ENCODE measurements at places on chromosomes 6 and 20. TPM values are rescaled to one million over a fixed set of nuclear protein-coding genes. Genes with fewer than 3 reads are reported as not detected.
A peak's percentile ranks its signal among the peaks of the same experiment; 100 is the strongest.

GRCh38 chr6:44999066-44999465 is 329.1 kb upstream of the RUNX2 start:
- DNase-seq, result no peak

DNA sequence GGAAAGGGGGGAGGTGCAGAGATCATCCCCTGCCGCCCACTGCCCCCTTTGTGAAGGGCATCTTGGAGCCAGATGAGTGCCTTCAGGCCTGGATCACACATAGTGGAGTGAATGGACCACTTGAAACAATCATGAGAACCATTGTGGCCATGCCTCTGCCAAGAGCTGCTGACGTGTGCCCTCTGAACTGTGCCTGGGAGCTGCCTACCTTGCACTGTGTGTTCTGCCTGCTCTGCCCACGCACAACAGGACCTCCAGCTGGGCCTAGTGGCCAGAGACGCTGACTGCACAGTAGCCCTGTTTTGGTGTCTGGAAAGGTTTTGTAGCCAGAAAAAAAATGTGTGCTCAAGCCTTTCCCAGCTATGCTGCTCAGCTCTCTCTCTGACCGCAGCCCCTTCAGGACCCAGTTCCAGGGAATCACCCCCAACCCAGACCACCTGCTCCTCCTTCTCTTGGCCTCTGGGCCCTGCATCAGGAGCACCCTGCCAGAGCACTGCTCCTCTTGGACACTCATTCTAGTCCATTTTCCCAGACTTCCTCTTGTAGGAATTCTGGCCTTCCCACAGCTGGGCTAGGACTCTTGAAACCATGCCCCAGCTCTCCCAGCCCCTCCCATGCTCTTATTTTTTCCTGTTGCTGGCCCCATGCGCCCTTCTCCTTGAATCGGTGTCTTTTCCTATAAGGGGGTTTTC is 1.6 kb upstream of the ADIG start:
- no peak for DNase-seq

DNA sequence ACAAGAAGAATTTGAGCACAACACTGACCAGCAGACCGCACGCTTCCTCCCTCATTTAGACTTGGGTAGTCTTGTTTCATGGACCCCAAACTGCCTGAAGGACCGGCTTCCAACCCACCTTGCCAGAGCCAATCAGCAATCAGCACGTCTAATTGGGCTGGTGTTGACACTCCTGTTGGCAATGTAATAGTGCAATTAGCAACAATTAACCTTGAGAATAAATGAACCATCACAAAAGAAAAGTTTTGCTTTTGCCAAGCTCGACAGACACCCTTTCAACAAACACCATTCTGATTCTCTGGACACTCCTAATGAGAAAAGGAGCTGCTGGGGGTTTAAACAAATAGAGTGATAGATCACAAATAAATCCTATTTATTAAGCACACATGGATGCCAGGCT is 61.0 kb downstream of the EDN3 start:
- DNase-seq, result no peak

DNA sequence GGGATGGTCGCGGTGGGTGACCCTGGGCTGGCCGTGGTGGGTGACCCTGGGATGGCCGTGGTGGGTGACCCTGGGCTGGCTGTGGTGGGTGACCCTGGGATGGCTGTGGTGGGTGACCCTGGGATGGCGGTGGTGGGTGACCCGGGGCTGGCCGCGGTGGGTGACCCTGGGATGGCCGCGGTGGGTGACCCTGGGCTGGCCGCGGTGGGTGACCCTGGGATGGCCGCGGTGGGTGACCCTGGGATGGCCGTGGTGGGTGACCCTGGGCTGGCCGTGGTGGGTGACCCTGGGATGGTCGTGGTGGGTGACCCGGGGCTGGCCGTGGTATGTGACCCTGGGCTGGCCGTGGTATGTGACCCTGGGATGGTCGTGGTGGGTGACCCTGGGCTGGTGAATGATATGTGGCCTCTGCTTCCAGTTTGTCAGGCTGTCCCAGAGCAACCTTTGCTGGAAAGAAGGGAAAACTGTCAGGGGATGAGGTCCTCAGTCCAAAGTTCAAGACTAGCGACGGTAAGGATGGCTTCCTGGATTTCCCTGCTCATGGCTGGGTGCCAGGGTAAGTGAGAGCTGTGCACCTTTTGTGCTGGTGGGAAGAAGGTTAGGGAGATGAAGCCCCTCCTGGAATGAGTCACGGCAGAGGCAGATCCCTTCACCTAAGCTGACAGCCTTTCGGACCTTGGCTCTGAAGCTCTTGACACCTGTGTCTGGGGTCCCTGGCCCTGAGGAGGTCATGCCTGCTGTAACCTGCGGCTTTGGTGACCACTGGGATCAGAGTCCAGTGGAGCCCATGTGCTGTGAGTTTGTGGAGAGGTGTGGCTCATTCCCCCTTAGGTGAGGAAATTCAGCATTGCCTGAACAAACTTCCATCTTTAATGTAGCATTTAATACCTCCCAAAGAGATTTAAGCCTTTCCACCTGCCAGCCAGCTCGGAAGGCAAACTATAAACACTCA is 19.1 kb upstream of the PCMTD2 start:
- no peak for DNase-seq

DNA sequence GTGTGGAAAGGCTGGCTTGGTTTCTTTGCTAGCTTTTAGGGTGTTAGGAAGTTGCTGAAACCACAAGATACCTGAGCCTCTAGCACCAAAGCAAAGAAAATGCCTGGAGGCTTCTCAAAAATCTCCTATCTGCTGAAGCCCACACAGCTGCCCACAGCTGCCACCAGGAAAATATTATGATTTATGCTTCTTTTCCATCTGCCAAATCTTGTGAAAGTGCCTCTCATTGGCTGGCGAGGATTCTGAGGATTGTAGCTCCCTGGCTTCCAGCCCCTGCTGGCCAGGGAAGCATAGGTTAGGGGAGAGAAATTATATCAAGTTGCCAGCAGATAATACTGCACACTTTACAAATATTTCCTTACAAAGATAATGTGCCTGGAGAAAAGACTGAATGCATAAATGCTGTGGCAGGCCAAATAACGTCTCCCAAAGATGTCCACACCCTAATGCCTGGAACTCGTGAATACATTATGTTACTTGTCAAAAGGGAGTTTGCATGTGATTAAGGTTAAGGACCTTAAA is 98.4 kb downstream of the MRPL14 start:
- DNase-seq, result no peak

GRCh38 chr20:51622004-51622874 is 79.7 kb upstream of the NFATC2 start:
- DNase-seq, result peak; percentile 46

DNA sequence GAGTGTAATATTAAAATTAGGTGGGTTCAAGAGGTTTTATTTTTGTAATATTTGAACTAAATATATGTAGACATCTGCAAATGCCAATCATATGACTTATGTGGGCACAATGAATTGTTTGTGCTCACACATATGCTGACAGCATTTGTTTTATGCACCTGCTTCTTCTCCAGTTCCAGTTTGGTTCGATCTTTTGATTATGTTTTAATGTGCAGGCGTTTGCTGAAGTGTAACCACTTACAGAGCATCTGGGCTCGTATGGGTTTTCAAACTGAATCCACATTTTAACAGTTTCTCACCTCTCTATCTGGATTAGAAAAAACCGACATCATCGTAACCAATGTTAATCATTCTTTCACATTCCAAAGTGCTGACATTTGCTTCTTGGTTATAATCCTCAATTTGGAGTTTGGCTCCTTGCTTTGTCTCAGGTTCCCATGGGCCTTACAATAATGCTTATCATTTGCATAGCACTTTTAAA is 129.1 kb upstream of the SPACA1 start:
- no peak for DNase-seq

- no peak for DNase-seq
Measured at GRCh38 chr20:37137547-37137946, 41.6 kb upstream of the RPN2 start.

DNA sequence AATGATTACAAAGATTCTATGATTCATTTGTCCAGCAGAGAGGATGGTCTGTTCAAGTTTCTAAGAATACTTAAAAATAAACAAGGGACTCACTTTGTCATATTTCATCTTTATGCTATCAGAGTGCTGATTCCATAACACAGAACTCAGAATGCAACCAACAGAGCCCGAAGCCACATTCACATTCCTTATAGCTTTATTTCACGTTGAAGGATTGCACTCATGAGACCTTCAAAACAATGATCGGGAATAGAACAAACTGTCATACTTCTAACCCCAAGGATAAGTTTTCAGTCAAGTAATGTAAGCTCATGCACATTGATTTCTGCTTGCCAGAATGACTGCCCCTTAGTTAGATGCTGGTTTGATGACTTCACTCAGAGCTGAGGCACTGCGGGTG is 25.2 kb downstream of the FNDC1 start:
- DNase-seq, result no peak

- no peak for DNase-seq
Measured at GRCh38 chr6:166952121-166952520, 4.2 kb downstream of the RNASET2 start.

DNA sequence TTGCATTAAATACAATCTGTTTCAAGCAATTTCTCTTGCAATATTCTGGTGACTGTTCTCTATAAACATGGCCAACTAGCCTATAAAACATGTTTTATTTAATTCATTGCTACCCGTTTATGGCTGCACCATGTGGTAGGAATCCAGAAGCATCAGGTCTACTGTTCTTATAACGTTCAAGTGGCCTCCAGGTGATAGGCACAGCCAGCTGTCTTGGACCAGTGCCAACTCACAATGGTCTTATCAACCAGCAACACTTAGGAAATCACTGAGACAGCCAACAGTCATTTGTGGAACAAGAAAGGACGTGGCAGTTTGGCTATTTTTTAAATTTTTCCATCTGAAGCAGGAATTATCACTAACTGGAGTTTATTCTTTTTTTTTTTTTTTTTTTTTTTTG is 193.6 kb downstream of the NKAIN2 start:
- DNase-seq, result no peak

DNA sequence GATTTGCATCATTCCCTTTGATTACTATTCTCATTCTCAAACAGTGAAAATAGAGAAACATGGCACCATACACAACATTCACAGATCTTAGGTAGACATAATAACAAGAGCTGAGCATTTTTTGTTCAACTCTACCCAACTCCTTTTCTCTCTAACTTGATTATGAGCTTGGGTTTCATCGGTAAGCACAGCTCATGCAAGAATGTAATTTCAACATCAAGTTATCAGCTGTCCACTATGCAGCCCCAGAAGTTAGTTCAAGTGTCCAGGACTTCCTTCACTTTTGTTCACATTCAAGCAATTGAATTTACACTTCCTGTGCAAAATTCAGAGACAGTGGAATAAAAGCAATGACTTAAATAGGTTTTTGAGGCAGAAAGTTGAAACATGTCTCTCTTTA is 297.7 kb upstream of the SASH1 start:
- no peak for DNase-seq

- DNase-seq, result no peak
Measured at GRCh38 chr6:74976701-74977100, 229.2 kb downstream of the COL12A1 start.

DNA sequence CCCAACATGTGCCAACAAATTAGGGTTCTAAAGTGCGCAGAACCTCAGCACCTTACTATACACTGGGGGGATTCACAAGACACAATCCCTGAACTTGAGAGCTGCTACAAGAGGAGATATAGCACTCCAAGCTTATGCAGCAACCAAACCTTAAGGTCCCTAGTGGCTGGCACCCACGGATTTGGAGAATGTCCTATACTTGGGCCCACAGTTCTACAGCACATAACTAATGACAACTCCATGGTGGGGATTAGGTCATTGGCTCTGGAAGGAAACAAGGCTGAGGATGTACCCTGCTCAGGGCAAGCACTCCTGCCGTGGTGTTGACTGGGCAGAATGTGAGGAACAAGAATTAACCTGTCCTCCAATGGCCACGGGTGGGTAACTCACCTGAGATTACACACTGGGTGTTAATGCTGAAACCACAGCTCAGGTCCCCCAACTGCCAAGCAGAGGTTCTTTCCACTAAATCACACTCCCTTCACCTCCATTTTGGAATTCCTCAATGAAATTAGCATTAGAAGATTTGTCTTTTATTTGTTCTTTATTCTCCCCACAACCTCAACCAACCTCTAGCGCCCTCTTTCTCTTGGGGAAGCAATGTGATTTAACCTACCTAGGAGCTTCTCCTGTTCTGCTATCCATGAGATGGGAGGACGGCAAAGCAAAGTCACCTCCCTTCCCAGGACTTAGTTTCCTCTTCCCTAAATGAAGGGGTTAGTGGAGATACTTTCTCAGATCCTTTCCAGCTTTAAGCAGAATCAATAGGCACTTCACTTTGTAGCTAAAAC is 32.0 kb downstream of the TRERF1 start:
- DNase-seq, result no peak

DNA sequence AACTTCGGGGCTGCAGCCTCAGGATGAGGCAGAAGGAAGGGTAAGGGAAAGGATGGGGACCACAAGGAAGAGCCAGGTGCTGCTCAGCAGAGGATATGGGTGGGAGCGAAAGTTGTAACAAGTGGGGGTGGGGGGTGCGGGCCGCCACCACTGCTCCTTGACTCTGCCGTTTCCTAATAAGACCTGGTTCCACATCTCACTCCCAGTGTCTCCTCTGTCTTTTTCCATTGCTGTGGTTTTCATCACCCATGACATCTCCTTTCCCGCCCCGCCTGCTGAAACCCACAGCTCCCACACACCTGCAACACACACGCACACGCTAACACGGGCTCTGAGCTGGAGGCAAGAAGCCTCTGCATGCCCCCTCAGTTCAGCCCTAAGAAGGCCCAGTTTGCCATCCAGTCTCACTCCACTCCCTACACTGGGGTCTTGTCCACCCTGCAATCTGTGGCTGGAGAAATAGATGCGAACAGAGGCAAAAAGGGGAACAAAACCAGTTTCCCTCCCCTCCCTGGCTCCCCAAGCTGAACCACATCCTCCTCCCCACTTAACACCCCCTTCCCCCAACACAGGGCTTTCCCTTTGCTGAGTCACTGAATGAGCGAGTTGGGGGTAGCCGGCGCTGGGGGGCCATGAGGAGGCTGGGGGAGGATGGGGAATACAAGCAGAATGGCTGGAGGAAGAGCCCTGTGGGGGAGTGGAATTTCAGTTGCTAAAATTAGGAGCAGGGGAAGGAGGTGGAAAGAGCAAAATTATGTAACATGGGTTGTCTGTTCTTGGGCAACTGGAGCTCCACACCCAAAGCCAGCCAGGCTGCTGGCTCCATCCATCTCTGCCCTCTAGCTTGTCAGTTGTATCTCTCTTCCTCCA is 11.5 kb downstream of the NFKBIL1 start:
- peak; percentile 29 for DNase-seq

- no peak for DNase-seq
Measured at GRCh38 chr6:107809966-107810365, 14.1 kb downstream of the SCML4 start.

GRCh38 chr6:116595247-116595646 is 21.0 kb upstream of the RSPH4A start:
- no peak for DNase-seq

GRCh38 chr6:168182366-168182765 is 103.4 kb upstream of the FRMD1 start:
- DNase-seq, result no peak

GRCh38 chr6:37202788-37203491 is 33.0 kb downstream of the PIM1 start:
- no peak for DNase-seq

Gene SPTLC3
- 4.0 TPM for polyA plus RNA-seq

Gene NRN1
- polyA plus RNA-seq, result 0.12 TPM

Gene PNPLA1
- 0.02 TPM for polyA plus RNA-seq

Gene PIGT
- polyA plus RNA-seq, result 70.0 TPM

Gene SUMO4
- not detected for polyA plus RNA-seq

Gene DEFB118
- polyA plus RNA-seq, result not detected

Gene CDSN
- not detected for polyA plus RNA-seq

Gene TMEM170B
- polyA plus RNA-seq, result 1.5 TPM

Gene FNDC11
- polyA plus RNA-seq, result 0.22 TPM
